ENCODE measurements at places on chromosomes 3 and 15.

- peak; percentile 68 for DNase-seq
Observed at GRCh38 chr3:99699841-99700240, 61.4 kb downstream of the COL8A1 start.

- DNase-seq: no peak
Observed at GRCh38 chr15:74050556-74051234, 31.7 kb downstream of the GOLGA6A start.

DNA sequence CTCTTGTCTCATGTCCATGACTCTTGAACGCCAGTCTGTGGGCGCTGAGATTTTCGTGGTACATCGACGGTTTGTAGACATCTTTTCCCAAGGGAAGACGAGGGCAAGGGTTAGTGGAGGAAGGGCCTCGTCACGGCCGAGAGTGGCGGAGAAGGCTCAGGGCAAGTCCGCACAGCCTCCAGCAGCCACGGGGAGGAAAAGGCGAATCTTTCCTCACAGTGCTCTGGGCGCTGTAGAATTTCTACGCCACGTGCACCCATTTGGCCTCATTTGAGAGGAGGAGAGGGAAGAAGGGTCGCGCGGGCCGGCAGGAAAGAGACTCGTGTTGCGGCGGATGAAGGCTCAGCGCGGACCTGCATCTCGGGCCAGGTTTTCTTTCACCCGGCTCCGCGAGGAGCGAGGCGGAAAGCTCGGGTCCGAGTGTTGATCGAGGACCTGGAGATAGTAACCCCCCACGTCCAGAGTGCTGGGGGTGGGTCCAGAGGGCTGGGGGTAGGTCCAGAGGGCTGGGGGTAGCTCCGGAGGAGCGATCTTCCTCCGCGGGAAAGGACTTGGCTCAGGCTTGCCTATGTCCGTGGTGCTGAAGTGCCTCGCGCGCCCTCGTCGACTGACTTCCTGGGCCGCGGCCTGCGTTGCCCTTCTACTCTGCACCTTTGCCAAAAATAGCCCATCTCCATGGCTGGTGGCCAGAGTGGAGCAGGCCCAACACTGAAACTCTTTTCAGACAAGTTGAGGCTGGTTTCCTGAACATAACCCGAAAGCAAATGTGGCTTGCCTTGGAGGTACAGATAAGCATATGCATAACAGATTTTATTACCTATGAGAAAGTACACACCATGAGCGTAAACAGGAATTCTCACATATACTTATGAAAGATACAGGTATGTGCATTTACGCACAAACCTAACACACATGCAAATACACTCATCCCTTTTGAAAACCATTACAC lies 1.1 kb downstream of the SLC35G2 start:
- peak; percentile 72 for DNase-seq

GRCh38 chr15:25789616-25789999 lies 73.5 kb downstream of the ATP10A start:
- no peak for DNase-seq

GRCh38 chr15:90316139-90316538 lies 35.9 kb upstream of the ZNF774 start:
- no peak for DNase-seq

DNA sequence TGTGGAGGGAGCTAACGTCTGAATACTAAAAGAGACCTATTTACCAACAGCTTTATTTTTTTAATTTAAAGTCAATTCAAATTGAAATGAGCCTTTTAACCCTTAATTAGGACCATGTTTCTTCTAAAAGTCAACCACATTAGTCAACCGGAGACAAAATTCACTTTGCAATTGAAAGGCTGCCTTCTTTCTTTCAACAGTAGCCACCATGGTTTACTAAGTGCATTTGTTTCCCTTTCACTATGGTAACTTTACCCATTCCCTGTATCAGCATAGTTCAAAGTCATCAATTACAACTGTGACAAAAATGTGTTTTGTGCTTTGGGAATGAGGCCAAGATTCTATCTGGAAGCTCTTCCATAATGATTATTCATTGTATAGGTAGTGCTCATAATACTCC lies 225.4 kb downstream of the EPHA3 start:
- no peak for DNase-seq

- DNase-seq: no peak
Observed at GRCh38 chr15:101198031-101198575, 53.7 kb downstream of the CHSY1 start.

GRCh38 chr3:146279013-146279412 lies 28.1 kb upstream of the PLSCR4 start:
- DNase-seq: no peak

DNA sequence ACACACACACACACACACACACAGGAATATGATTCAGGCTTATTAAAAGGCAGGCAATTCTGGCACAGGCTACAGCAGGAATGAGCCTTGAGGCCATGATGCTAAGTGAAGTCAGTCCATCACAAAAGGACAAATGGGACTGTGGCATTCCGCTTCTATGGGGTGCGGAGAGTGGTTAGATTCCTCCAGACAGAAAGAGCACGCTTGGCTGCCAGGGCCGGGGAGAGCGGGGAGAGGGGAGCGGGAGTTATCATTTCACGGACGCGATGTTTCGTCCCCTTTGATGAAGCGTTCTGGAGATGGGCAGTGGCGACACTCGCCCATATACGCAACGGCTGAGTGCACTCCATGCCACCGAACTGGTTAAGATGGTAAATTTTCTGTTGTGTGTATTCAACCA lies 58.5 kb upstream of the FAM174B start:
- peak; percentile 39 for DNase-seq

DNA sequence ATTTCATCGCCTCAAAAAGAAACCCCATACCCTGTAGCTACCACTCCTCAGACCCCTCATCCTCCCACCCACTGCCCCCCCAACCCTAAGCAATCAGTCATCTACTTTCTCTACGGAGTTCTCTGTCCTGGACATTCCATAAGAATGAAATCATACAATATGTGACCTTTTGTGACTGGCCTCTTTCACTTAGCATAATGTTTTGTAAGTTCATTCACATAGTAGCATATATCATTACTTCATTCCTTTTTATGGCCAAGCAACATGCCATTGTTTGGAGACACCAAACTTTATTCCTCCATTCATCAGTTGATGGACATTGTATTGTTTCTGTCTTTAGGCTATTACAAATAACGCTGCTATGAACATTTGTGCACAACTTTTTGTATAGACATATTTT lies 64.2 kb downstream of the TNIK start:
- DNase-seq: peak; percentile 75

DNA sequence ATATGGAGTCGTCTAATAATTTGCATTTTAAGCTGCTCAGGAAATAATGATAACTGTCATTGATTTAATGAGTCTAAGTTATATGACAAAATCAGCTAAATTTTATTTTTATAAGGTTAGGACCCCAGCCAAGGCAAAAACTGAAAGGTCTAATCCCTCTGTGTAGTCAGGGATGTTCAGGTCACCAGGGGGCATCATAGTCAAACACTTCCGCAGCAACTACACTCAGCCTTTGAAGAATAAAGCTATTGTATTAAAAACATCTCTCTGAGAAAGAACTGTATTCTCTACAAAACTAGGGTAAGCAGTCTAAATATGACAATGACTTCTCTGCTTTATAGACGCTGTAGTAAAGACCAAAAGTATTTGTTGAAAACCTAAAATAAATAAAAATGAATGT lies 15.0 kb downstream of the INTS14 start:
- DNase-seq: peak; percentile 22

GRCh38 chr3:124557-125179 lies 71.9 kb upstream of the CHL1 start:
- no peak for DNase-seq

- DNase-seq: peak; percentile 88
Observed at GRCh38 chr3:177439694-177440269, 242.5 kb upstream of the TBL1XR1 start.

GRCh38 chr3:85050821-85051220 lies 92.0 kb downstream of the CADM2 start:
- no peak for DNase-seq

DNA sequence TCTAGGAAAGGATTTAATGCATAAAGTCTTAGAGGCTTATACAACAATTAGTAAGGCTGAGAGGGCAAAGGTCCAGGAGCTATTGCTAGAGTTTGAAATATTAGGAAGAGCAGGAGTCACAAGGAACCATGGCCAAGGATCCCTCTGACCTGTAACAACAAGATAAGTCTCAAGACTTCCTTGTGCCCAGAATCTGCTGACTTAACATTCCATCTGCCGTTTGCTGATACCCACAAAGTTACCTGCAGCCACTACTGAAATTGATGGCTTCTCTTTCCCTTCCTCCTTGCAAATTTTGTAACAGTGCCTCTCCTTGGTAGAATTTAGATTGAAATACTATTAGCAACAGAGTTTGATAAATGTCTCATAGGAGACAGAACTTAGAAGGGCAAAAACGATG lies 4.7 kb upstream of the MYEF2 start:
- no peak for DNase-seq

GRCh38 chr3:137471130-137471529 lies 293.0 kb upstream of the SOX14 start:
- DNase-seq: no peak

Data from cardiac fibroblast (primary cell).